ENCODE measurements at places on chromosomes 4 and X. TPM values are rescaled to one million over a fixed set of nuclear protein-coding genes. Genes with fewer than 3 reads are reported as not detected.

GRCh38 chr4:55080174-55080865 is 45.1 kb downstream of the KDR start:
- DNase-seq, result no peak

Gene BCORL1
- 3.1 TPM for total RNA-seq

DNA sequence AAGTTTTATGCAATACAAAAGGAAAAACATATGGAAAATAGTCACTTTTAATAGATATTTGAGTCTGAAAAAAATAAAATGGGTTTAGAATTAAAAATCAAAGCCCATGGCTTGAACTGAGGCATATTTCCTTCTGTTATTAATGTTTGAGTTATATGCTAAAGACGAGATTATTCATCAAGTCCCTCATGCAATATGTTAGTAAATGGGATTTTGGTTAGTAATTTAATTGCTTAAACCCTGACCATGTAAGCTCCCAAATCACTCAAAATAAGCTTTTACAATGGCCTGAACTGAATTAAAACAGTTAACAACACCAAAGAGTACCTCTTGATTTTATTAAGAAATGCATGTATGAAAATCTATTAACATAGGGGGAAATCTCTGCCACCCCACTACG is 12.1 kb downstream of the UNC5C start:
- DNase-seq, result no peak

- no peak for DNase-seq
Observed at GRCh38 chrX:15438332-15438731, 54.1 kb upstream of the VEGFD start.

DNA sequence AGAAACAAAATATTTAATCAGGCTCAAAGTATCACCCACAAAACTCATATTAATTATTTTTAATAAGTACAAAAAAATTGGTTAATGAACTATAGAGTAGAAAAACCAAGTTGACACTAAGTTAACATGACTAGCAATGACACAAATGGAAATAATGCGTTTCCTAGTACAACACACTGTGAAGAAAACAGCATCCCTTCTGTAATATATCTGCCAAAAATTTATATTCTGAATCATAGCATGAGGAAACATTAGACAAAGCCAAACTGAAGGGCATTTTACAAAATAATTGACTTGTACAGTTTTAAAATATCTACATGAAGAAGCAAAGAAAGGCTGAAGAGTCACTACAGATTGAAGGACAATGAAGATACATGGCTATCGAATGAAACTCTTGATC is 477.6 kb upstream of the INTU start:
- DNase-seq, result no peak

Gene MMGT1
- 24.0 TPM for total RNA-seq

GRCh38 chr4:86015412-86016350 is 344.2 kb downstream of the MAPK10 start:
- DNase-seq, result no peak

- DNase-seq, result no peak
Observed at GRCh38 chr4:33882246-33882990, 2361.9 kb downstream of the ARAP2 start.

Gene TET2
- 15.4 TPM for total RNA-seq

- DNase-seq, result no peak
Observed at GRCh38 chr4:113959539-113959937, 19.9 kb downstream of the ARSJ start.

GRCh38 chr4:41878170-41878969 is 56.9 kb upstream of the TMEM33 start:
- no peak for DNase-seq

DNA sequence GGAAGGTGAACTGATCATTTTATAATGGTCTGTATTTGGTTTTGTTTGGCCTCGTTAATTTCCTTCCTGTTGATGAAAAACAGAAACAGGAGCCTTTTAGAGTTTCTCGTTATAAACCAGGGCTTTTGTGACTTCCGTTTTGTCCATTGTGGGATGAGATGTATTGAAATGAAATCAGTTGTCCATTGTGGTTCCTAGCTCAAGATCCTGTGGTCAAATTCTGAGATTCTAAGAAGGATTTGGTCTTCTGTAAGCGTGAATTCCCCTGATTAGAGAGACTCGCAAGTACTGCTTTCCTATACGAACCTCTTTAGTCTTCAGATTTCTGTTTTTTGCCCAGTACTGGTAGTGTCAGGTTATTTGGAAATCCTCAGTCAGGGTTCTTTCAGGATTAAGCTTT is 101.7 kb downstream of the RAPGEF2 start:
- DNase-seq, result no peak

Gene APBB2
- 37.3 TPM for total RNA-seq

Gene OCIAD2
- total RNA-seq, result 13.2 TPM

DNA sequence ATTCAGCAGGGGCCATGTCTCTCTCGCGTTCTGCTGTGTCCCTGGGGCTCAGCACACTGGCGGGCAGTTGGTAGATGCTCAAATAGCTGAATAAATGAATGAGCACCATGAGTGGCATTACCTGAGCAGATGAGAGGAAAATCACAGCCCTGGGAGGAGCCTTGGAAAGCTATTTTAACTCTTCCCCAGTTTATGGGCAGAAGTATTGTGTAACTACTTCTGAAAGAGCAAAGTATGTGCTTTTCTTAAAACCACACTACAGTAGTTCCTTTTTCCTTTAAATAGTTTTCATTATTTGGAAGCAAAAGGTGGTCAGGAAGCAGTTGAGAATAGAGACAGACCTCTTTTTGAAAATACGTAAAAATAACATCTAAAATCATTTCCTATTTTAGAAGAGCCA is 3.0 kb upstream of the PLAC1 start:
- DNase-seq, result no peak

- DNase-seq, result peak; percentile 26
Observed at GRCh38 chrX:69179380-69179911, 14.2 kb upstream of the PJA1 start.

DNA sequence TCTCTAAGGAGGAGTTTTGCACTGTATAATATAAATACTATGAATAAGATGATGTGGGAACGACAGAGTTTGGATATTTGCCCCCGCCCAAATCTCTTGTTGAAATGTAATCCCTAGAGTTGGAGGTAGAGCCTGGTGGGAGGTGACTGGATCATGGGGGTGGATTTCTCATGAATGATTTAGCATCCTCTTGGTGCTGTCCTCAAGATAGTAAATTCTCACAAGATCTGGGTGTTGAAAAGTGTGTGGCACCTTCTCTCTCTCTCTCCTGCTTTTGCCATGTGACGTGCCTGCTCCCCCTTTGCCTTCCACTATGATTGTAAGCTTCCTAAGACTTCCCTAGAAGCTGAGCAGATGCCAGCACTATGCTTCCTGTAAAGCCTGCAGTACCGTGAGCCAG is 241.6 kb upstream of the ETNPPL start:
- no peak for DNase-seq

Gene BTC
- 0.12 TPM for total RNA-seq

- no peak for DNase-seq
Observed at GRCh38 chr4:186534056-186534455, 21.3 kb downstream of the MTNR1A start.

- no peak for DNase-seq
Observed at GRCh38 chr4:86586626-86587380, 7.3 kb upstream of the PTPN13 start.

Gene P2RY4
- total RNA-seq, result not detected

Gene ELF2
- 32.3 TPM for total RNA-seq

Gene PAGE5
- not detected for total RNA-seq

Gene TKTL1
- total RNA-seq, result 1.1 TPM

GRCh38 chr4:182179751-182180150 is 63.5 kb upstream of the TENM3 start:
- DNase-seq, result no peak

DNA sequence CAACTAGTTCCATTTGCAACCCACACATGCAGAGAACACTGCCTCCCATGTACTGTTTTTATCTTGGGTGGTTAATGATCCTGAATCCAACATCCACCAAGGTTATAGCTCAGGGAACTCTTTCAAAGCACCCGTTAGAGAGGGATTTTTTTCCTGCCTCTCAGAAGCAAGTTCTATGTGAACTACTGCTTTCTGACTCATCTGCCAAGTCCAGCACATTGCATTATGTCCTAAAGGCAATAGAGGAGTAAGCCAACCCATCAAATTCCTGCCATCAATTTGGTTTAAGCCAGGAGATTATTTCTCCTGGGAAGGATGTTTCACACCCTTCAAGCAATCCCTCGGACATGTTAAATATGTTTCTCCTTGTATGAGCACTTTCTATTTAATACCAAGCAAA is 334.5 kb downstream of the GASK1B start:
- no peak for DNase-seq

GRCh38 chr4:164734484-164734883 is 19.4 kb upstream of the SMIM31 start:
- no peak for DNase-seq

- DNase-seq, result no peak
Observed at GRCh38 chr4:91057871-91058270, 930.7 kb downstream of the CCSER1 start.

Measured in right atrium auricular region (tissue), 2 donors.